ENCODE measurements at places on chromosomes 2 and 18.

DNA sequence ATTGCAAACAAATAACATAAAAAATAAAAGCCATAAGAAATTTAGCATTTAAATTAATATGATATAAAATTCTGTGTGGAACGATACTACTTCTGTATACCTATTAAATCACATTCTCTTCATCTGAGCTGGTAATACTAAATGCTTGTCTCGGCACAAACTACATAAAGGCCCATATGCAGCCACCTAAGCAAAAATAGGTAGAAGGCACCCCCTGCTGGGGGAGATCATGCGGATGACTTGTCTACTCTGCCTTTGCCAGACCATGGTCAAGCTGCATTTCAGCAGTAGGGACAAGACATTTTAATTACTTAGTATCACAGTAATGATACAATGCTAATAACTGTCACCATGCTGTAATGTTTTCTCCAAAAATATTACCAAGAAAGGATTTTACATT is 108.0 kb downstream of the CDH19 start:
- DNase-seq, result no peak

DNA sequence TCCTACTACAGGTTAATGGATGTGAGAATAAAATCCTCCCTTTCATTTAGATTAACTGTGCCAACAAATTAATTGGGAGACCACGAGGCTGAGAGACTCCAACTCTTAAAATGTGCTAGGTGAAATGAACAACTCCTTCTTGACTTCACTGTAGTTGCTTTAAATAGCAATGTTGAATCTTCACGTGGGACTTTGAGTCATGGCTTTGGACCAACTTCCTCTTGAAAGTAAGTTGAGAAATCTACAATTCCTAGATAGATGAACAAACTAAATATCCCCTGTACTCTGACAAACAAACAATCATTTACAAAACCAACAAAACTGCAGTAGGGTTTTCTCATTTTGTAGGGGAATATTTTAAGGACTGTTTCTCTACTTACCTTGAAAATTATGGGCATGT is 291.9 kb upstream of the SPRED2 start:
- DNase-seq, result no peak

DNA sequence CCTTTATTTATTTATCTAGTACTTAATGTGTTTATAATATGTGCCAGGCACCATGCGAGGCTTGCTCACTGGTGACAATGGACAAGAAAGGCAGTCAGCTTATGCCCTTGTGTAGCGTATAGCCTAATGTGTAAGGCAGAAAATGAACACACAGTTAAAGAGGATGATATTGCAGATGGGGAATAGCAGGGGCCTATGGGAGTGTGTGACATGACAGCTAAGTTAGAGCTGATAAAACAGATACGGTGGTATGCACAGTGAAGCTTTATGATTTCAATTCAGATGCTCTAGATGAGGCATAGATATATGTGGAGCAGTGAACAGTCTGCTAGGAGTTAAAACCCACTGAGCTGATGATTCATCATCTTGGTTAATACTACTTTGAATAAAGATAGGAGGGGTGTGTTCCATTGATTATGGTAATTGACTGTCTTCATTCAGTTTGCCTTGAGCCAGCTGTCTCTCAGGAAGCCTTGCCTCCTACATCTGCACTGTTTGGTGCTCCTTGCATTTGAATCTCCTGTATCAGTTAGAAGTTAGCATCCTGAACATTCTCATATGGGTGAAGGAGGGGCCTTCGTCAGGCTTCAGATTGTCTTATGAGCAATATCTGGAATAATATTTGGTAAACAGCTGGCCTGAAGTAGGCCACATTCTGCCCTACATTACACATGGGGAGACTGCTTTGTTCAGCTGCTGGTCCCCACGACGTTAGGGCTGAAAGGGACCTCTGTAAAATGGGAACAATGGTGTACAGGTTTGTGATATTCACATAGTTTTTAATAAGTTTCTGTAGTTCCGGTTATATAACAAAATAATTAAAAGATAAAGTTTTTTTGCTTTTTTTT is 13.2 kb downstream of the MAP4K4 start:
- no peak for DNase-seq

GRCh38 chr2:133561045-133561852 is 7.0 kb downstream of the NCKAP5 start:
- DNase-seq, result no peak

GRCh38 chr2:234130777-234131181 is 80.3 kb downstream of the SPP2 start:
- no peak for DNase-seq

- no peak for DNase-seq
These were observed 46.3 kb downstream of the COPS8 start for GRCh38 chr2:237131749-237132533.

GRCh38 chr18:2570772-2571199 is 519 bp downstream of the METTL4 start:
- DNase-seq, result peak; percentile 50

- DNase-seq, result peak; percentile 29
These were observed 39.9 kb upstream of the CDC42EP3 start for GRCh38 chr2:37711308-37711731.

- DNase-seq, result no peak
These were observed 155.7 kb downstream of the IRS1 start for GRCh38 chr2:226643946-226644282.

GRCh38 chr2:20103530-20103929 is 52.1 kb upstream of the LAPTM4A start:
- DNase-seq, result no peak

- no peak for DNase-seq
These were observed 305.7 kb downstream of the DYSF start for GRCh38 chr2:71759060-71759459.

DNA sequence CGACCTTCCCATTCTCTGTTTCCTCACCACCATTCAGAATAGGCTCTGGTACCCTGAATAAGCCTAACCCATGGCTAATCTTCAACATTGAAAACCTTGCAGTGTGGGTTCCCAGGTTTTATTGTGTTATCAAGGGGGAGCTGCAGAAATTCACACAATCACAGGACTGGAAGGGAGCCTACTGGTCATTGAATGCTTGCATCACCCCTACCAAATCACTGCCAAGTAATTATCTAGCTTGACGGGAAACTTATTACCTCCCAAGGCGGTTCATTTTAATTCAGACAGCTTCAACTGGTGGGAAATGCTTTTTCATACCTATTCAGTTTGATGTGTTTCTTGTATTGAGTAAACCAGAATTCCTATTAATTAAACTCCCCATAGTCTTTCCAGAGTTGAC is 33.6 kb upstream of the EFEMP1 start:
- no peak for DNase-seq

DNA sequence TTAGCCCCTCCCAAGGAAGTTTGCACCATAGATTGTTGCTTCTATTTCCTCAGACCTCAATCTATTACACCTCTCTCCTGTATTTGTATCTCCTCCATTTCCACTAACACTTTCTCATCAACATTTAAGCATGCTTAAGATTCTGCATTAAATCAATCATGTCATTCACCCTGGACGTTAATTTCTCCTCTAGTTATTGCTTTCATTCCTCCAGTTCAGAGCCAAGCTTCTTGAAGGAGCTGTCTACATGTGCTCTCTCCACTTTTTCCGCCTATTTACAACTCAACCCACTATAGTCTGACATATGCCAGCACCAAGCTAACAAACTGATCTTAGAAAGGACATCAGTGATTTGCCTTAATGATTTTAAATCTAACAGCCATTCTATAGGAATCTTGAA is 99.5 kb downstream of the OLA1 start:
- no peak for DNase-seq

DNA sequence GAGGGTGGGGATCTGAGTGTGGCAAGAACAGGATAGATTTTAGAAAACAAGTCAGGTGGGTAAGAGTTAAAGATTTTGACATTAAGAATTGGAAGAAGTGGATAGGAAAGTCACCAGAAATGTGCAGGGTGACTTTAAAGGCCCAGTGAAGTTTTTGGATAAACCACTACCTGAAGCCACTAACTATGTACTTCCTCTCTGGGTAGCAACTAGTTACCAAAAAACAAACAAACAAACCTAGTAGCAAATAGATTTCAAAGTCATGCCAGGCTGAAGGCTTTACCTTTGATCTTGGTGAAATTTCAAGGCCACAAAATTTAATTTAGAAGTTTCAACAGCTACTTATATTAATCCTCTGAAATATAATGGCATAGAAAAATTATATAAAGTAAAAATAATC is 42.5 kb downstream of the PSMA8 start:
- no peak for DNase-seq

DNA sequence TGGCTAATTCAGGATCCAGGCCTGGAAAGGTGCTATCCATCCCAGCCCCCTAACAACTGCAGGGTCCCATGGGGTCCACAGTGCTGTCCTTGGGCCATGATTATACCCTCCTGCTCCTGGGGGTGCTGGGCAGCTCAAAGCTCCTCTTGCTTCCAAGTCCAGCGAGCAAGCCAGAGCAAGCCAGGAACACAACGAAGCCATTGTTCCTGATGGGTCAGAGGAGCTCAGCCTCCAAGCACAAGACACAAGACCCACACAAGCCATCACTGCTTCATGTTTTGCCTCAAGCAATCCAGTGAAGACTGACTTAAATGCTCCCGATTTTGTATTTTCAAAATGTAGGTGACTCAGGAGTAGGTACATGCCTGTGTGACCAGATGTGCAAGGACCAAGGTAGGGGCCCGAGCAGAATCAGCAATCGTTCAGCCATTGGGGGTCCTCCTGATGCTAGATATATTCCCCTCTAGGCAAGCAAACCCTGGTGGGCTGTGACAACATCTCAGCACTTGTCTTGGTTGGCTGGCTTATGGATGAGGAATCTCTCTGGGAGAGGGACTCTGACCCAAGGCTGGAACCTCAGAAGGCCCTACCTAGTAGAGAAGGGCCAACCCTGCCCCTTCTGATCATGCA is 90.8 kb downstream of the EPAS1 start:
- DNase-seq, result no peak

- DNase-seq, result no peak
These were observed 132.1 kb downstream of the MSH2 start for GRCh38 chr2:47535073-47535472.

DNA sequence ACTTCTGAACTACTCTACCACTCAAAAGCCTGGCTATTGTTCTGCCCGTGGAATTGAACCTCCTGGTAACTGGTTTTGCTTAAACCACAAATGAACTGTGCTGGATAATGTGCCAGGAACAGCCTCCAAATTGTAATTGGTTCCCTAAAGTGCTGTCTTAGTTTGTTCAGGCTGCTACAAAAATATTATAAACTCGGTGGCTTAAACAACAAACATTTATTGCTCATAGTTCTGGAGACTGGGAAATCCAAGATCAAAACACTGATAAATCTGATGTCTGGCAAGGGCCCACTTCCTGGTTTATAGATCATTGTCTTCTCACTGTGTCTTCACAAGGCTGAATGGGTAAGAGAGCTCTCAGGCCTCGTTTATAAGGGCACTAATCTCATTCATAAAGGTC is 149.2 kb upstream of the NCKAP5 start:
- no peak for DNase-seq

- DNase-seq, result no peak
These were observed 21.9 kb downstream of the PRKD3 start for GRCh38 chr2:37302701-37303252.

DNA sequence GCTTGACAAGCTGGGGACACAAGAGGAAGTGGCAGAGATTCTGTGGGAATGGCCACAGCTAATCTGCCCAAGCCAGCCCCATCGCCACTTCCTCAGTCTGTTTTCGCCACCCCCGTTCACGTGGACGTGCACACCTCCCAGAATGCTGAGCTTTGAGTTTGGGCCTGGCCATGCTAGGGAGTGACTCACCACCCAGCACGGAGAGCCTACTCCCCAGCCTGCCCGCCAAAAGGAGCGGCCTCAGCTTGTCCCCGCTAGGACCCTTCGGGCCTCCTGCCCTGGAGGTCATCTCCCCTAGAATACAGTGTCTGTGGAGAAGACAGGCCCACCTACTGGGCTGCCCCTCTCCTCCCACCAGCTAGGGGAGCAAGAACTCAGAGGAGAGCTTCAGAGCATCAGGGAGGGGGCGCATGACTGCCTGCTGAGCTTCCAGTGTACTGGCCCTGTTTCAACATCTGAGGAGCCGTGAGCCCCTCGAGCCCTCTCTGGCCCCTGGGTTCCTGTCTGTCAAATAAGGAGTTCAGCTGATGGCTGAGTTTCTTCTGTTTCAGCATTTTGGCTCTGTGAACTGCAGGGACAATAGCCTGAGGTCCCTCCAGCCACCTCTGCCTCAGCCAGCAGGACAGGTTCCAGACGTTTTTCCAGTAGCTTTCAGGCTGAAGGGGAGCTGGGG is 5.1 kb downstream of the SLC35F6 start:
- DNase-seq, result no peak

- DNase-seq, result no peak
These were observed 185.1 kb upstream of the LHCGR start for GRCh38 chr2:48940606-48941005.

- no peak for DNase-seq
These were observed 78.4 kb upstream of the MEX3C start for GRCh38 chr18:51275712-51276476.

DNA sequence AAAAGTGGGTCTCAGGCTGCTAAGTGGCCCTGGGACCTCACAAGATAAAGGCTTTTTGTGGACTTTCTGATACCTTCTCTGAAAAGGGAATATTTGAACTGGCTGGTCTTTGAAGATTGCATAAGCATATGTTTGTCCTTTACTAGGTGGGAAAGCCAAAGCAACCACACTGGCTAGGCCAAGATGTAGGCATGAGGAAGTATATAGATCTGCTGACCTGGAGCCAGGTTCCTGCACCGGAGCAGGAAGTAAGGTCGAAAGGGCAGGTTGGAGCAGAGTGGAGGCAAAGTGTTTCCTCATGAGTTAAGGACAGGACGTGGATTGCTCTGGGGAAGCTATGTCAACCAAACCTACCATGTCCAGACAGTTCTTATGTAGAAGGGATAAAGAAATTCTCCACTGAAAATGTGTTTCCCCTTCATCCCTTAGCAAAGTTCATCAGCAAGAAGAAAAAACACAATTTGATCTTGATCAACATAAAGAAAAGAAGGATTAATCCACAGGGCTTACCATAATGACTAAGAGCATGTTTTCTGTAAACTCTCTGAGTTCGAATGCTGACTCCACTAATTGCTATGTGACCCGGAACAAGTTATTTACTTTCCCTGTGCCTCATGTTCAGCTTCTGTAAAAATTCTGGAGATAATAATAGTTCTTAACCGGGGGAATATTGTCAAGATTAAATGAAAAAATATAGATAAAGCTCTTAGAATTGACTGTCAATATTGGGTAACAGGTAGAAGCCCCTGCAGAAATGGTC is 156.1 kb upstream of the SRD5A2 start:
- no peak for DNase-seq

DNA sequence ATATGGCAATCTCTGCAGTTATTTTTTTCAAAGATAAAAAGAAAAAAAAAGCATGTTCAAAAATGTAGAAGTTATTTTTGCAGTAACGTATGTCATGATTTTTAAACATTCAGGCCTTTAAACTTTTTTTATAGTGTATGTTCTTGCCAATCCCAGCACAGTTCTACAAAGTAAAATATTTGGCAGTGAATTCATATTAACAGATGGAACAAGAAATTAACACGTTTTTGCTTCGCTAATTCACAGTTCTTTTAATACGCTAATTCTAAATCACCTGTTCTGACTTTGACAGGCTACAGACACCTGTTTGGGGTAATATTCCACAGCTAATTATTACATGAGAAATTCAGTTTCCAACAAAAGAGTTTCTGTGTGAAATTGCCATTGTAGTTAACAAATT is 183.2 kb downstream of the ARHGAP15 start:
- DNase-seq, result no peak

- no peak for DNase-seq
These were observed 91.4 kb downstream of the PPP1R1C start for GRCh38 chr2:182077023-182077422.
